PC-9 (cell line): ENCODE measurements at places on chromosomes 13 and 19. TPM values are rescaled to one million over a fixed set of nuclear protein-coding genes. Genes with fewer than 3 reads are reported as not detected.

- H3K4me3 ChIP-seq, result no peak overlapping the region
- no peak overlapping the region for H3K27ac ChIP-seq
These were observed 2.3 kb upstream of the ADAMTS10 start for GRCh38 chr19:8612807-8613171.

DNA sequence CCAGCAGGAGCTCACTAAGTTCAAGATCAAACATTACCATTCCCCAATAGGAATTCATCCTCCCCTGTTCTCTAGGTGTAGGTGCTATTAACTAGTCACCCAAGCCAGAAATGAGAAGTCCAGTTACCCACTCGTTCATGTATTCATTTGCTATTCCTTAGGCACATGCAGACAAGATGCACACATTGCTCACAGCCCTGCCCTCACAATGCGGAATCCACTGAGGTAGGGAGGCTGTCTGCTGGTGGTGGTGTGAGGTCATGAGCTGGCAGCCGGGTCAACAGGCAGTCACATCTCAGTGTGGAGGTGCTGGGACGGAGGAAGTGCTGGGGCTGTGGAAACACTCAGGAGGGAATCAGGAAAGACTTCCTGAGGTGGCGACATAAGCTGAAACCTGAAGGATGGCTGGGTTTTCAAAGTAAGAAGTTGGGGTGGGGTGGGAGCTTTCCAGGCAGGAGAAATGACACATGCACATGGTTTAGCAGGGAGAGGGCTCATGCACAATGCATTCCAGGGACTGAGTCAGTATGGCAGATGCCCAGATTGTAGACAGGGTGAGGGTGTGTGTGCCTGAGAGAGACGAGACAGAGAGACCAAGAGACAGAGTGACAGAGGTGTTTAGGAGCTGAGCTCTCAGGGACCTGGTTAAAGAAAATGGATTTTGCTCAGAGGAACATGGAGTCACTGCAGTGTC, 117.6 kb downstream of the USP12 start:
- peaks cover 45% of the 10 kb centered on the region for H3K4me1 ChIP-seq
- no peaks in the 10 kb centered on the region for H3K36me3 ChIP-seq
- H3K27me3 ChIP-seq, result no peaks in the 10 kb centered on the region
- DNase-seq, result peak; percentile 95
- H3K4me3 ChIP-seq, result no peak overlapping the region; the same call in 1 of the 2 replicates

- no peak for DNase-seq
- H3K27ac ChIP-seq, result no peak overlapping the region
- no peaks in the 10 kb centered on the region for H3K4me1 ChIP-seq
- H3K4me3 ChIP-seq, result no peak overlapping the region
- no peaks in the 10 kb centered on the region for H3K36me3 ChIP-seq
- no peaks in the 10 kb centered on the region for H3K27me3 ChIP-seq
These were observed 102.8 kb downstream of the PCDH17 start for GRCh38 chr13:57734306-57734705.

DNA sequence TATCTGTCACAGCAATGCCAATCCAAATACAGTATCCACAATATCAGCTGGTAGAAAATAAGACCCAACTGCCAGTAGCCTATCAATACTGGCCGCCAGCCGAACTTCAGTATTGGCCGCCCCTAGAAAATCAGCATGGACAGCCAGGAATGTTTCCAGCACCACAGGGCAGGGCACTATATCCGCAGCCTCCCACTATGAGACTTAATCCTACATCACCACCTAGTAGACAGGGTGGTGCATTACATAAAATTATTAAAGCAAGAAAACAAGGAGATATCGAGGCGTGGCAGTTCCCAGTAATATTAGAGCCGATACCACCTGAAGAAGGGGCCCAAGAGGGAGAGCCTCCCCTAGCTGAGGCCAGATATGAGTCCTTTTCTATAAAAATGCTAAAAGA, 111.3 kb downstream of the ZNF486 start:
- no peak overlapping the region for H3K4me3 ChIP-seq
- no peaks in the 10 kb centered on the region for H3K27me3 ChIP-seq
- H3K36me3 ChIP-seq, result no peaks in the 10 kb centered on the region
- peak; percentile 47 for DNase-seq
- no peak overlapping the region for H3K27ac ChIP-seq
- no peaks in the 10 kb centered on the region for H3K4me1 ChIP-seq

Gene ZNF99
- not detected in 2 replicates for total RNA-seq

Gene PTPRS
- total RNA-seq, result 131 and 183 TPM in 2 replicates

Gene TPRX1
- not detected in 2 replicates for total RNA-seq

Gene KLHL1
- total RNA-seq, result not detected in 2 replicates

Gene USP12
- 15.4 and 20.8 TPM in 2 replicates for total RNA-seq

Gene KPNA3
- total RNA-seq, result 21.2 and 35.0 TPM in 2 replicates

Gene ACTMAP
- total RNA-seq, result 35.9 and 39.3 TPM in 2 replicates

Gene LRG1
- 22.0 and 25.6 TPM in 2 replicates for total RNA-seq

Gene FCGBP
- 5.8 and 9.3 TPM in 2 replicates for total RNA-seq
